ENCODE measurements at places on chromosomes 5 and 9.

DNA sequence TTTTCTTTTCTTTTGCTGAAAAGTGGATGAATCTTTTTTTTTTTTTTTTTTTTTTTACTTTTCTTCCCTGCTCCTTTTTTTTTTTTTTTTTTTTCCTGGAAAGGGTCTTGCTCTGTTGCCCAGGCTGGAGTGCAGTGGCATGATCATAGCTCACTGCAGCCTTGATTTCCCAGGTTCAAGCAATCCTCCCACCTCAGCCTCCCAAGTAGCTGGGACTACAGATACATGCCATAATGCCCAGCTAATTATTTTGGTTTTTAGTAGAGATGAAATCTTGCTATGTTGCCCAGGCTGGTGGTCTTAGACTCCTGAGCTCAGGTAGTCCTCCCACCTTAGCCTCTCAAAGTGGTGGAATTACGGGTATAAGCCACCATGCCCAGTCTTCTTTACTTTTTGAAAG lies 20.9 kb downstream of the HSD17B4 start:
- DNase-seq = no peak

- no peak for DNase-seq
Measured at GRCh38 chr9:14193328-14193990, 120.5 kb downstream of the NFIB start.

DNA sequence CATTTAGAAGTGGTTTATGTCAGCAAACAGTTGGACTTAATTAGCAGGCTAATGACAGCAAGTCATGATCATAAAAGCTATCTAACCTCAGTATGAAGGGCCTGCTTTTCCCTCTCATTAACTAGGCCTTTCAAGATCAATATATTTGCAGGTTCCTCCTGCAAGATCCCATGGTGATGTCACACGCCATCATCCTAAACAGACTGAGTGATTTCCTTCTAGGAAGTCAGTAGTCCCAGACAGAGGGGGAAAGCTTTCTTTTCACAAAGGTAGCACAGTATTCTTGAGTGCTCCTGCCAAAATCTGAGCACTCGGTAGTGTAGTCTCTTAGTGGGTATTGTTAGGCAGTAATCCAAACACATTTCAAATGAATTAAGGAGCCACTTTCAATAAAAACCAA lies 52.5 kb downstream of the UIMC1 start:
- no peak for DNase-seq

GRCh38 chr9:10148796-10149195 lies 464.0 kb downstream of the PTPRD start:
- no peak for DNase-seq

DNA sequence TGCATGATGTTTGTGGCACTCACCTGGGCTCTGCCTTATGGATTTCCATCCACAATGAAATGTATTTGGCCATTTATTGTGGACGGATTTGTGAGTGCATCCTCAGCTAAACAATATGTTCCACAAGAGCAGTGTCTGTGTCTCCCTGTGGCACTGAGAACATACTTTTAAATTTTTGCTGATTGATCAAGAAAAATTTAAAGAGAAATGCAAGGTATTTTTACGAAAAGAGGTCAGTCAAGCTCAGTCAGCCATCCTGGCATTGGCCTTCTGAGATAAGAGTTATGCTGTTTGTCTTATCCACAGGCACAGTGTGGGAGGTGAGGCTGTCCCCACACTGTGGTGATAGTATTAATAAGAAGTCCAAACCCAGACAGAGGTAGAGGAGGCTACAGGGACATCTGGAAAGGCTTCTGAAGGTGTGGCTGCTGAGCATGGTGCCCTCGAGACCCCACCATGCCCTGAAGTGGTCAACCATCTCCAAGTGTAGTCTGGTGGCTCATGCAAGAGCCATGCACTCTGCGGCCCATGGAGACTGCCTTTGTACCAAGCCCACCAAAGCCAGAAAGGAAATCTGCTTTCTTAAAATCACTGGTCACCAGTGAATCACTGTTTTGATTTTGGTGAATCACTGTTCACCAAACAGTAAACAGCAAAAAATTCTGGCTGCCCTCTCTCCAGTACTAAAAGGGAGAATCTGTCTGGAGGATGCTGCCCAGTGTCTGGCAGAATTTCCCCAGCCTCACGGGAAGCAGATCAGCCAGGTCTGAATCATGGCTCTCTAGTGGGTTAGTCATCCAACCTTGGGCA lies 28.8 kb downstream of the SPOCK1 start:
- DNase-seq = no peak

DNA sequence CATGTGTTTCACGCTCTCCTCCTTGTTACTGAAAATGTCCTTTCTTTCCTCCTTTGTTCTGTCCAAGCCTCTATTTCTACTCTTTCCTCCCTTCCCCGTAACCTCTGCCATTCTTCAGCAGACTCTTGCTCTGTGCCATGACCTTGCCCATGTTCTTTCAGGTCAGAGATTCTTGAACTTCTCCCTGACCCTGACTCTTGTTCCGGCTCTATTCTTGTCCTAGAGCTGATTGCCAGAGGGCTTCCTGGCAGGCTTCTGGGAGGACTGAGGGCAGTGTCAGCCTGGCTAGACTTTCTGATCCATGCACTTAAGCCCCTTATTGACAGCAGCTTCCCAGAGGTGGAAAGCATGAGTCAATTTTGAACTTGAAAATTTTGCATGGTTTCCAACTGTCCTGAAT lies 174.2 kb downstream of the TMEM161B start:
- peak; percentile 12 for DNase-seq

DNA sequence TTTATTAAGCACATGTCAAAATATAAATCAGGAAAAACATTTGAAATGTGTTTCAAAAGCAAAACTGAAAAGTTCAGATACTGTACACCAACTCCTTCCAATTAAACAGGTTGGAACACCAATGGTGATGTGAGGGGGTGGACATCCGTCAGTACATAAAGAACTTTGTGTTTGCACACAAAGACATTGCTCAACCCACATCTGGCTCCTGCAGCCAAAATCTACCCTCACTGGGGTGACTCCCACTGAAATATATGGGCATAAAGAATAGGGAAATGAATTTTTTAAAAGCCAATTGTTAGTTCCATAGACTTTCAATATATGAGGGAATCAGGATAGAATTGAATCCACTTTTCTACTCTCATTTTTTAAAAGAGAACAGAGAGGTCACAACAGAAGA lies 63.9 kb downstream of the MEGF9 start:
- no peak for DNase-seq

- DNase-seq = no peak
Measured at GRCh38 chr9:17021387-17021970, 113.4 kb upstream of the CNTLN start.

DNA sequence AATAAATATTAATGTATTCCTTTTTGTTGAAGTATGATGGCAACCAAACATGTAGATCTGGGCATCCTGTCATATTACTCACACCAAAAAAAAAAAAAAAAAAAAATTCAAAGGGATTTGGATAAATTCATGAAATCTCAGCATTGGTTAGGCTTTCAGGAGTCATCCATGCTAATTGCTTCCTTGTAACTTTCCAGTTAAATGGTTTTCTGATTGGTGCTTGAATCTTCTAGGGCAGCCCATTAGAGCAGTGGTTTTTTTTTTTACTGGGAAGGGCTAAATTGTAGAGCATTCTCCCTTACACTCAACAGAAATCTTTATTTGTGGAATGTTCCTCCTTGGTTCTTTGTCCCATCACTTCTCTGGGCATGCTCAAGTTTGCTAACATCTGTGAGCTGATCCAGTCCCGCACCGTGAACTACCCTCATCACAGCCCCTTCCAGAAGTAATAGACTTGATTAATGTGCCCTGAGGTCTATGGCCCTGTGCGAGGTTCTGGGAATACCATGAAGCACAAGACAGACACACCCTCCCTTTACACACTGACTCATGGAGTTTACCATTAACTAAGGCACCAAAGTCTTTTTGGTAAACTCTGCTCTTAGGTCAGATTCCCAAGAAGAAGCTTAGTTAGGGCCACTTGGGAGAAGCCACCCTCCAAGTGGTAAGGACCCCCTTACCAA lies 56.0 kb downstream of the RGS3 start:
- no peak for DNase-seq

- no peak for DNase-seq
Measured at GRCh38 chr9:17088566-17088965, 46.3 kb upstream of the CNTLN start.

GRCh38 chr9:13555516-13555915 lies 276.0 kb upstream of the MPDZ start:
- no peak for DNase-seq

DNA sequence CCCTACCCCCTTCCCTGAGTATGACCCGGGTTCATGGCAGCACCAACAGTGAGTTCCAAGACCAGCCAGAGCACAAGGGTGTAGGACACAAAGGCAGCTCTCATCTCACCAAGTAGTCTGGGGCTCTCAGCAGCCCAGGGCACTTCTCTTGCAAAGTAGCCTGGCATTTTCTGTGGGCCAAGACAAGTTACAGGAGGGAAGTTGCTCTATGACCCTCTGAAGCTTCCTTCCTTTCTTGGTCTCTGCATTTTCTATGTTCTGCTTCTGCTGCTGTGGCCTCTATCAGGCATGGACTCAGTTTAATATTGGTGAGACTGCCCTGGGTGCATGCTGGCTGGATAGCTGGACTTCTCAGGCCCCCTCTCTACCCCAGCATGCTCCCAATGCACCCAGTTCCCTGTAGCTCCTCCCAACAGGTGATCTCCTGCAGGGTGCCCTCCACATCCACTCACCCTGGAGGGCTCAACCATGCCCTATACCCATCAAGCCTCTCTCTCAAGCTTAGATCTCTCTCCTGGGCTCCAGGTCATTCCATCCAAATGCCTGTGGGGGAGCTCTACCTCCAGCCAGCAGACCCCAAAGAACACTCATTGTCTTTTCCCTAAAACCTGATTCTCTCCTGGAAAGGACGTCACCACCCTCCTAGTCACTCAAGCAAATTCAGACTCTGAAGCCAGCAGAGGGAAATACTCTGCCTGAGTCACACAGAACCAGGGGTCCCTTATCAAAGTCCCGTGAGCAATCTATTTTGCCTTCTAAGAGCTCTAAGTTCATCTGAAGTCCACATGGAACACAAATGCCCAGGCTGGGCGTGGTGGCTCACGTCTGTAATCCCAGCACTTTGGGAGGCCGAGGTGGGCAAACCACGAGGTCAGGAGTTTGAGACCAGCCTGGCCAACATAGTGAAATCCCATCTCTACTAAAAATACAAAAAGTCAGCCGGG lies 13.8 kb downstream of the TBC1D2 start:
- no peak for DNase-seq

DNA sequence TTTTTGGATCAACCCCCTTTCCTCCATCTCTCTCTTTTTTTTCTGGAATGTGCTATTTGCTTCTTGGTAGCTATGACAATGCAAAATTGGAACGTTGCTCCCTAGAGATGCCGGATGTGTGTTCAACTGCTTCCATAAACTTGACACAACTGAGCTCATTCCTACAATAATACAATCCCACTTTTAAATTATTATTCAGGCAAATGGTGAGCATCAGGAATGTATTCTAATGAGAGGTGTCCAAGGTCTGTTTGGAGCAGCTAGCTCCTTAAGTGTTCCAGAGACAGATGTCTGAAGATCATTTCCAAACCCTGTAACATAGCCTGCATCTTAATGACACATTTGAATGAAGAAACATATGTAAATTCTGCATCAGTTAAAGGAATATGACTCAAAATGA lies 518.4 kb downstream of the TAF11L14 start:
- DNase-seq = no peak

DNA sequence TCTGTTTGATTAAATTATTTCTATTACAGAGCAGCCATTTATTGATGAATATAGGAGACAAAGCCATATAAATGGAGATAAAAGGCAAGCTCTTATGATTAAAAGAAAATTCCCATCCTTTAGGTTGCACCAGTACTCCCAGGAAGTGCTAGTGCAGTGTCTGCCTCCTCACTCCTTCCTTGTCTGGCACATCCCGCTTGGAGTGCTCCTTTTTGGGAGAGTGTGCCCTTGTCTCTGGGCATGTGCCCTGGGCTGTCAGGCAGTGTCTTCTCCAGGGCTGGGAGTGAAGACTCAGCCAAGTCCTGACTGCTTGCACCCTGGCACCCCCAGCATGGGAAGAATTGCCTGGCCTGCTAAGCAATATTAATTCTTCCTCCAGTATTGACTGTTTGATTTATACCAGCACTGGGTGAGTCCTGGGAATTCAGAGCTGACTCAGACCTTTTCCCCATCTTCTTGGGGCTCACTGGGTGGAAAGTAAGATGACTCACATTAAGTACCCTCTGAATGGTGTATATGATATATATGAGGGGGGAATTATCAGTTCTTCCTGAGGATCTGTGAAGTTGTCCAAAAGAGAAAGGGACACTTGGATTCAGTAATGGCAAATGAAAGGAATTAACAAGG lies 62.1 kb downstream of the ZSWIM6 start:
- no peak for DNase-seq

DNA sequence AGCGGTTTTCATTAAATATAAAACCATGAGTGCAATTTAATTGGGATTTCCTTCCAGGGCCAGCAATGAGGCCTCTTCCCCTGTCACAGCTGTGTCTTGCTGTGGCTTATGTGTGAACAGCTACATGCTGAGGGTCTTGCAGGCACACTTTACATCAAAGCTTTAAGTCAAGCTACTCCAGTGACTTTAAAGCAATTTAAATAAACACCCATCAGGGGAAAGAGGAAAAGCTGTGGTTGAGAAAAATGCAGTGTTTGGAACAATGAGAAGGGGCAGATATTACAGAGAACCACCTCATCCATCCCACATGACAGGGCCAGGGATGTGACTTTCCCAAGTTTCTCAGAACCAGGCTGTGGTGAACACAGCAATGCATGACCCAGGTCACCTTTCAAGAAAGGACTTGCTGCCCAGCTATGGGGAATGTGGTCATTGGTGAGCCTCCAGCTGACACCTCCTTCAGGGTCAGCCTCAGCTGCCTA lies 115.9 kb upstream of the LPAR1 start:
- DNase-seq = no peak

Data from heart right ventricle (tissue), 16 donors.